ENCODE measurements at places on chromosomes 1 and 21.

GRCh38 chr1:157482174-157482573, 70.1 kb downstream of the FCRL5 start:
- no peak for DNase-seq

DNA sequence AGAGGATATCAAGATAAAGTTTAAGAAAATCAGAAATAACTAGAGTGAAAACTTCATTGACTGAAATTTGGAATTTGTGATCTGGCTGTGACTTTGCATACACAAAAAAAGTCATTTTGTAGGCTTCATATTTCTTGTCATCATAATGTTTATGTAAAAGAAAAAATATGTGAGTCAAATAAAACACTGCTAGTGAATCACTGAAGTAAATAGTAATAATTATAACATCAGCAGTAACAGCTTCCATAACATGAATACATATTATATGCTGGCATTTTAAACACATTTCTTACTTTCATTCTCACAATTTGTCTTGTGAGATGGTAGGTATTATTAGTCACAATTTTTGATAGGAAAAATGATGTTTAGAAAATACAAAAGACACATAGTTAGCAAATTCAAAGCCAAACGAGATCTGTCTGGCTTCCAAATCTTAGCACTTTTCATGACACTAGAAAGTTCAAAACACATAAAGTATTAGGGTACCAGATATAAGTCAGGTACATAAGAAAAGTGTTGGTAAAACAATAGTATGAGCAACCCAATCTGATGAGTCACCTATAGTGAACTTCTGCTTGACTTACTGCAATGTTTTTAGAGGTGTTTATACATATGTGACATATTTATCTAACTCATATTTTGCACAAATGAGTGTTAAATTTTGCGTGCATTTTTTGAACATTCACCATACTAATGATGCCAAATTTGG, 241.0 kb upstream of the SNX7 start:
- DNase-seq: no peak

- DNase-seq: peak; percentile 98
Measured at GRCh38 chr1:235011599-235012435, 116.8 kb downstream of the TOMM20 start.

GRCh38 chr1:172275478-172275877, 145.0 kb upstream of the C1orf105 start:
- DNase-seq: no peak

GRCh38 chr1:6884652-6885153, 99.4 kb downstream of the CAMTA1 start:
- DNase-seq: no peak

GRCh38 chr1:57218487-57219079, 205.3 kb downstream of the DAB1 start:
- DNase-seq: no peak

DNA sequence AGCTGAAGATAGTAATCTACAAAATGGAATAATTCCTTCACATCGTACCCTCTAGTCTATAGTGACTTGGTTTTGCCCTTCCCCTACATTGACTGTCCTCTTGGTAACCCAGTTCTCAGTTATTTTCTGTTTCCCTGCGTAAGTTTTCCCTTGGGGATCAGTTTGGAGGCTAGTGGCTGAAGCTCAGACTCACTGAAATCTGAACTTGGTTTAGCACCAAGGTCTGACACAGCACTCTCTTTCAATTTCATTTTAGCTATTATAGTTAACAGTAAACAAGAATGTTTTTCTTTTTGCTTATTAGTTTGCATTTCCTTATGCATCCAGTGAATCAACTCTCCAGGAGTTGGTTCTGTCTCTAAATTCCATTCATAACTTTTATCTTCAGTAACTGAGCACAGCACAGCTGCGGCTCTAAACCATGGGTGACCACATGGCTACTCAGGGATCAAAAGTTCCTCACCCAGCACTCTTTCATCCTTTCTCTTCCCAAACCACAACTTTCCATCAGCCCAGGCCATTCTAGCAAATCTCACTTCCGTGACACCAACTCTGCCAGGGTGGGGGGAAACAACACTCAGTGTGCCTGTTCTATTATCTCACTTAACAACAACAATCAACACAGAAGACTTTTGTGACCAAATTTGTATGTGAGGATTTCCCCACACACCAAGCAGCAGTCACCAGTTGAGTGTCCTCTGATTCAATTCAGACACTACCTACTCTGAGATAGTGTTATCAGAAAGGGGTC, 17.6 kb upstream of the IFI6 start:
- no peak for DNase-seq

GRCh38 chr1:1907098-1907736, 7.8 kb upstream of the CALML6 start:
- DNase-seq: no peak

DNA sequence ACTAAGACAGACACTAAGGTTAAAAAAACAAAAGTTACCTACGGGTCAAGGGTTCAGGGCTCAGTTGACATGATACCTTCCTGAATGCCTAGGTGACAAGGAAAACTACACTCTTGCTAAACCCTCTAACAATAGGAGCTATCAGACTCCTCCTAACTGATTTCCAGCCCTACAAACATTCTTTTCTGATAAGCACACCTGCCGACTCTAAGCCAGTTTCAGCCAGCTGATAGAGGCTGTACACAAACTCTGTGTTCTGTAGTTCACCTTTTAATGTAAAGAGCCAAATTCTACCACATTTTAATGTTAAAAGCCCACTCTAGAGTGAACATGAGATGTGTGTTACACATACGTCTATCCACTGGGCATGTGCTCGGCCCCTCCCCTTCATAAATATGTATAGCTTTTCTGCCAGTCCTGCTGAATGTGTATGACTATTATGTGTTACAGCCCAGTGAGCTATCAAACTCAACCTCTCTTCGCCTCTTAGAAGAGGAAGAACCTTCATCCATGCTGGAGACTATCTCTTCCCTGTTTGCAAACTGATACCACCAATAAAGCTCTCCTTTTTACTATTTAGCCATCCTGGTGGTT, 40.0 kb upstream of the FAM163A start:
- no peak for DNase-seq

- DNase-seq: no peak
Measured at GRCh38 chr1:223176437-223176836, 33.4 kb upstream of the TLR5 start.

GRCh38 chr21:26952374-26953066, 14.4 kb downstream of the ADAMTS5 start:
- no peak for DNase-seq

DNA sequence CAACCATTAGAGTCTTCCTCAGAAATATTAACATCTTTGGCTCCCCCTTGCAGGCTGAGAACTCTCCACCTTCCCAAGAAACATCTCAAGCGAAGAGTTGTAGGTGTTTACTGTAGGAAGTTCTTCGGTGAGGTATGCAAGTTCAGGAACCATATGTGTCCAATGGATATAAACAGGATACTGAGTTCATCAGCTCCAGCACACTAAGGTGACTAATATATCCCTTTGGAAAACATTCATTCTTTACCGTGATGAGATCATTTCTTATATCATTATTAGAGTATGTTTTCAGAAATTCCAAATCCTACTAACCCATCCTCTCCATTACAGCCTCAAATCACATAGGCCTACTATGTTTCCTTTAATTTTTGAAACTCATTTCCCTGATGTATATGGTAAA, 37.3 kb upstream of the PRMT6 start:
- no peak for DNase-seq

DNA sequence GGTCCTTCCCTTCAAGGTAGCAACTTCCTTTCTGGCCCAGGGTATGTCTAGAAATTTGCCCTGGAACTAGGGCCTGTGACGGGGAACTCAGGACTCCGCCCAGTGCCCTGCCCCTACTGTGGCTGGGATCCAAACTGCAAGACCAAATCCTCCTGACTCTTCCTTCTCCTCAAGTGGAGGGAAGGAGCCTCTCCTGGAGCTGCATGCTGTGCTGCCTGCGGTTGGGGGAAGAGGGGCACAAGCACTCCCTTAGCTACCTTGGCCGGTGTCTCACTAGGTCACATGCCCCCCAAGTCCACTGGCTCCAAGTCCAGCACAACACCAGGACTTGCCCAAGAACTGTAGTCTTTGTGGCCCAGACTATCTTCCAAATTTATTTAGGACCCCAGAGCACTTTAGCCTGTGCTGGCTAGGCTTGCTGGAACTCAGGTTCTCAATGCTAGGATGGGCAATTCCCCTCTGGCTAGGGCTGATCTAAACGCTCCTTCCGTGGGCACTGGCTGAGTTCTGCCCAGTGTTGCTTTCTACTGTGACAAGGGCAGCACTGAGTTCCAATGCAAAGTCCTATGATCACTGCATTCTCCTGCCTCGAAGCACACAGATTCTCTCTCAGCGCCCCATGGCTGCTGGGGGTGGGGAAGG, 12.2 kb downstream of the ADSS2 start:
- no peak for DNase-seq

DNA sequence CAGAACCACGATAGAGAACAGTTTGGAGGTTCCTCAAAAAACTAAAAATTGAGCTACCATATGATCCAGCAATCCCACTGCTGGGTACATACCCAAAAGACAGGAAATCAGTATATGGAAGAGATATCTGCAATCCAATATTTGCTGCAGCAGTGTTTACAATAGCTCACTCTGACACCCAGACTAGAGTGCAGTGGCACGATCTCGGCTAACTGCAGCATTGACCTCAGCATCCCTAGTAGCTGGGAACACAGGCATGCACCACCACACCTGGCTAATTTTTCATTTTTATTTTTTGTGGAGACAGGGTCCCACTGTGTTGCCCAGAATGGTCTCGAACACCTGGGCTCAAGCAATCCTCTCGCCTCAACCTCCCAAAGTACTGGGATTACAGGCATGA, 13.1 kb downstream of the TTC13 start:
- no peak for DNase-seq

DNA sequence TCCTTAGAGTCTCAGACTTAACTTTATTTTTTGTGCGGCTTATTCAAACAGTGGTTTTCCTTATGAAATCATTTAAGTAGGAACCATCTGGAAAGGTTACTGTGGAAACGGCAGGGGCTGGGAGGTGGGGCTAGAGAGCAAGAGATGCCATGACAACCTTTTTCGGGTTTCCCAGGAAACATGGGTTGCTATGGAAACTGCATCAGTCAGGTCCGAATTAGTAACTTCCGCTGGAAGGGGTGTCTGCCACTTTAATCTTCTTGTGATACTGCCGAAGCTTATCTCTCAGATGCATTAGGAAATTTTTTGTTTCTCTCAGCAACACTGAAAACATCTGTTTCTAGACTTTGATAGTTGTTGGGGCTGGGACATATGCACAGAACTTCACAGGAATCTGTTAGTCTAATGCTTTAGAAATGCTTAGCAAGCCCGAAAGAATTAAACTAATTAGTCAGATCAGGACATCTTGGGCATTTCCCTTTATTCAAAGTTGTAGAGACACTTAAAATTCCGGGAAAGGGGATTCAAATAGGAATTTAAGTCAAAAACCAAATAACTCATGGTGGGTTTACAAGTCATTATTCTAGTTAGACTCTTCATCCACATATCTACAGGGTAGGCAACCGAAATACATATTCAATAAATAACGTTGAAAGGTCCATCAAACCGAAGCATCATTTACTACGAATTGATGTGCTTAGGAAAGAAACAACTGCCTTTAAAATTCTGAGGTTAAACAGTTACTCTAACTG, 2.6 kb downstream of the KCNA3 start:
- DNase-seq: peak; percentile 87

GRCh38 chr1:228941666-228942065, 206.4 kb downstream of the RHOU start:
- no peak for DNase-seq

DNA sequence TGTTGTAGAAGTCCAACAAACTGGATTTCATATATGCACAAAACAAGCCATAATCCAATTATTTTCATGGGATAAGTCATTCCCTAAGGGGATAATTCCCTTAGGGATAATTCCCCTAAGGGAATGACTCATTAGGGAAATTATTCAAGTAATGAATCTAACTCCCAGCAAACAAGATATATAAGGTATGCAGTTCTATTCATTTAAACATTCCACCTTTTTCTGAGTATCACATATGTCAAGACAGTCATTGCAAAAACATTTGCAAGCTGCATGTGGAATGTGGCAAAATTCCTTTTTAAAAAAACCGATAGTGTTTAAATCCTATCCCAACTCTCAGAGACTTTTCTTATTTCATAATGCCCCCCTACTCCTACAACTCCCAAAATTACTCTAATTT, 131.2 kb downstream of the AKT3 start:
- DNase-seq: no peak

DNA sequence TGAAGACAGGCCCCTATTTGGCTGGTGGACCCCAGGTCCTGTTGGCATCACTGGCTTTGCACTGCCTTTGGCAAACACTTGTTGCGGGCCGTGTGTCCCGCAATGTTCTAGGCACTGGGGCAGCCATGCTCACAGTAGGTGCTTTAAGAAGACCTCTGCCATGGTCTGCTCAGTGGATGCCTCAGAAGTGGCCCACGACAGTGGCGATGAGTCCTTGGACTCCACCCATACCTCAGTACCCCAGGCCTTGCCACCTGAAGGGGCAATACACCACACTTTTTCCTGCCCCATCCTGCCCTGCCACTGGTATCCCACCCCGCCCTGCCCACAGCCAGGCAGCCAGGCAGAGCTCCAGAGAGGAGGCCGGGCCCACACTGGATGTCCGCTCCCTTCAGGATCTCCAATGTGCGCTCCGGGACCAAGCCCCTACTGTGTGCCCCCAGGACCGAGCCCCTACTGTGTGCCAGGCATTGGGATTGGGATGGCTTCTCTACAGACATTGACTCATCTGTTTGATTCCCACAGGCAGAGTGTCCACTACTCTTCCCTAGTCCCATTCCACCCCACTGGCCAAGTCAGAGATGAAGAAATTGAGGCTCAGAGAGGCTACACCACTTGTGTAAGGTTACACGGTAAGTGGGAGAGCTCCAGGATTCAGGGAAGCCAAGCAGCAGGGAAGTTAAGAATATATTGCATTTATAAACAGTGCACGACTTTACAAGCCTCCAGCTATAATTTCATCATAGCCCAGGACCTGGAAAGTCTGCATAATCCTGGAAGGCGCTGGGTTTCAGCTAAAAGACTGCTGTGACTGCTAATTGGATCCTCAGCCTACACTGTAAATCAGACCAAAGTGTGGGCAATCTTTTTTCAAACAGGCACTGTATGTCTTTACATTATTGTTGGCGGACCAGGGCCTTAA, 101.6 kb downstream of the DMRTB1 start:
- DNase-seq: no peak

- no peak for DNase-seq
Measured at GRCh38 chr1:236800002-236800620, 5.0 kb downstream of the MTR start.

- DNase-seq: no peak
Measured at GRCh38 chr1:178869119-178869697, 1.7 kb downstream of the ANGPTL1 start.

GRCh38 chr1:44694863-44695478, 20.5 kb downstream of the ARMH1 start:
- no peak for DNase-seq

- DNase-seq: no peak
Measured at GRCh38 chr1:87140831-87141540, 187.7 kb upstream of the LMO4 start.

Measured in central memory CD4-positive, alpha-beta T cell (primary cell).